ENCODE measurements at places on chromosomes 5 and 9.
A peak's percentile ranks its signal among the peaks of the same experiment; 100 is the strongest.

DNA sequence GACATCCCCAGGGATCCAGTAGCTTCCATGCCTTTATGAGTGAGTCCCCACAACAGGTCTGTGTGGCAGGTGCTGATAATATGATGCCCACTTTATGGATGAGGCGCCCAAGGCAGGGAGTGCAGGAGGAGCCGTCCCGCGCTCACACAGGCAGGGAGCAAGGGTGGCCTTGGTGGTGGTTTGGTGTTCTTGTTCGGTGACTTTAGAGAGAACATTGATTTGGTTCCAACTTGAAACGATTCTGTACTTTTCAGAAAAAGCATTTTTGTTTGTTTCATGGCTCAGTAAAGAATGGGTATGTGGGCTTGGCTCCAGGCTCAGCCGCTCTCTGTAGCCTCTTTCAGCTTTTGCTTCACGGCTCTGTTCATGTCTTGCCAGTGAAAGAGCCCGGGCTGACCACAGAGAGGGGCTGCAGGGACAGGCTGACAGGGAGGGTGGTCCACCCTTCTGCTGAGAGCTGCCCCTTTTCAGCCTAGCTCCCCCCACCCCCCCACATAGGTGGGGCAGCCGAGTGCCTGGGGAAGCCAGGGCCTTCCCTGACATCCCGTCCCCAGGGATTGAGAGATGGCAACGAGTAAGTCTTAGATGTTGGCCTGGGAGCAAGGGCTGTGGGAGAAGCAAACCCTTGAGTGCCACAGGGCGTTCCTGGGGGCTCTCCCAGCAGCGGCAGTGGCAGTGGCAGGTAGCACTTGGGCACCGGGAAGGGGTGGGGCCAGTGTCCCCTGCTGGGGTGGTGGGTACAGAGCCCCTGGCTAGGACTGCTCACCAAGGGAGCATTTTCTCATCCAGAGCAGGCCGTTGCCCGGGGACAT is 28.0 kb downstream of the NCS1 start:
- DNase-seq: peak; percentile 20

GRCh38 chr5:174601946-174602345 is 122.4 kb upstream of the MSX2 start:
- DNase-seq: no peak

DNA sequence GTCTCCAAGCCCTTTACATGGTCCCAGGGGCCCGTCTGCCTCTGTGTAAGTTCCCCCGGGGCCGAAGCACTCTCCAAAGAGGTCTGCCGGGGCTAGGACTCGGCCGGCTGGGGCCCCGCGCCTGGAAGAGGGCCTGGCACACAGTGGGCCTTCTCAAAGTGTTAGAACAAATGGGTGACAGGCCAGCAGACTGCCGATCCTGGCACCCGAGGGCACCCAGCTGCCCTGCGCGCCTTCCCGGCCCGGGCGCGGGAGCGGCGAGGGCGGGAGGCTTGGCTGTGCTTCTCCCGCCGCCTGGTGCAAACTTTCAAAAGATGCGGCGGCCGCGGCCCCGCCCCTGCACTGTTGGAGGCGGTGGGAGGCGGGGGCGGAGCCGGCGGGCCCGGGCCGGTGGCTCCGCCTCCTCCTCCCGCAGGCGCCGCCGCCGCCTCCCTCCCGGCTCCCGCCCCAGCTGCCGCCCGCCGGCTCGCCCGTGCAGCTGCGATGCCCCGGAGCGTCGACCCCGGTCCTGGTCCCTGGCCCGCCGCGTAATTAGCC is at the start of gene NEURL1B:
TSS of gene NEURL1B (plus strand) at position 442 of the 537 bp plus-strand sequence. CDS start 144 bp downstream, outside the sequence.
- DNase-seq: peak; percentile 95

DNA sequence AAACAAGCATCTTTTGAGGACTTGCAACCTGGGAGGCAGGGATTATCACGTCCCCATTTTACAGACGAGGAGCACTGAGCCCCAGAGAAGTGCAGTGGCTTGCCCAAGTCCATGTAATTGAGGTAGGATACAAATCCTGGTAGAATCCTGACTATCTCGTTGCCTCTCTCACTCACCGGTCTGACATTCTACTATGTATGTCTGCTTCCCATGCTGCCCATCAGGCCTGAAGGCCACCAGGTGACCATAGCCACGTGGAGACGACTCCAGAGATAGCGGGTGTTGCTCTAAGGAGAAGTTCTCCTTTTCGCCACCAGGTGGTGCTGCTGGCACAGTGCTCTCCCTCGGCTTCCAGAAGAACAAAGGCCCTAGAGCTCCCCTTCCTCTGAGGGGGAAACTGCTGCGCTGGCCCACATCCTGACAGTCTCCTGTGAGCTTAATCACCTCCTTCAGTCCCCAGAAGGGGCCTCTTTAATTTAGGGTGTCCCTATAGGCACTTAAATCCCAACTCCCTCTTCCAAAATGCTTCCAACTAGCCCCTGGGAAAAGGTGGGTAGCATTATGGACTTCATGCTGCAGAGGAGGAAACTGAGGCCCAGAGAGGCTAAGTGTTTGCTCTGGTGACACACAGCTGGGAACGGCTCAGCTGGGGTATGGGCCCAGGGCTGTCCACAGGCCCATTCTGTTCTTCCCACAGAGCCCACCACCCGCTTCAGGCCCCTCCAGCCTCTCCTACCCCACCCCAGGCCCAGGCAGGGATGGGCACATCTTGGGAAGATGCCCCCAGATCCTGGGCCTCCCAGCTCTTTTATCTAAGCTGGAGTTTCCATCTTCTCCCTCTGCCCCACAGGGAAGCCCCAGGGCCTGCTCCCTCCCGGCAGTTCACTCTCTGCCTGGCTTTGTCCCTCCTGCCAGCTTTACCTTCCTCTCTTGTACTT is 6.4 kb downstream of the SLC34A1 start:
- peak; percentile 88 for DNase-seq

GRCh38 chr9:115035841-115036612 is 81.9 kb downstream of the TNC start:
- DNase-seq: no peak

- no peak for DNase-seq
Observed at GRCh38 chr5:12330993-12331588, 426.8 kb upstream of the CTNND2 start.

- peak; percentile 22 for DNase-seq
Observed at GRCh38 chr9:92170848-92171247, 55.6 kb upstream of the SPTLC1 start.

GRCh38 chr9:127667127-127667844 is 39.5 kb upstream of the CFAP157 start:
- DNase-seq: no peak

- no peak for DNase-seq
Observed at GRCh38 chr5:167481345-167481744, 810.1 kb upstream of the WWC1 start.

- DNase-seq: no peak
Observed at GRCh38 chr9:113431191-113431590, 20.6 kb downstream of the C9orf43 start.

DNA sequence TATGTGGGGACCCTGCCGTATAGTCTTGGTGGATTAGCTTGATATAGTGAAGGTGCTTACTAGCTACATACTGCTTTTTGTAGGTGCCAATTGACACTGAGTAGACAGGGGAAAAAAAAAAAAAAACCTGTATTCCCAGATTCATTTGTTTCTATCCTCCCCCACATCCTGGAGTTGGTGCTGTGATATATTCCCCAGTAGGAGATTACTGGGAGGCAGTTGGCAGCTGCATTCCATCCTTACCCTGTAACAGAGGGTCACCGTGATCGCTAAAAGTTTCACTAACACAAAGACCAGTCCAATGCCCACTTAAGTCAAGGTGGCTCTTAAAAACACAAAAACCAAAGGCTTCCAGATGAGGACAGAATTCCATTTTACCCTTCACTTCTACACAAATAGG is 27.4 kb upstream of the TOMM5 start:
- peak; percentile 56 for DNase-seq

- DNase-seq: no peak
Observed at GRCh38 chr9:131465401-131465800, 37.3 kb upstream of the POMT1 start.

DNA sequence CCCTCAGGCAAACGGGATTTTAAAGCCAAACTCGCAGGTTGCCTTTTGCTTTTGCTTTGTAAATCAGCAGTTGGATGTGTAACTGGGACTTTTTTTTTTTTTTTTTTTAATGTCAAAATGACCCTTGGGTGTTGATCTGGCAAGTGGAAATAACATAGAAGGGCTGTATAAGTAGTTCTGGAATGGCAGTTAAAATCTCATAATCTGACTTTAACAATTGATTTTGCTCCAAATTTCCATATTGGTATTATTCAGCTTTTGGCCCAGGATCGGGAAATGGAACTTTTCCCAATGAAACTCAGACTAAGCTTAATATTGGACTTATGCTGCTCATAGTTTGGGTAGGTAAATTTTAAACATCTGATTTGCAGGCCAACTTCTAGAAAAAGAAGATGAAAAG is 346.8 kb upstream of the NUDT12 start:
- DNase-seq: no peak

DNA sequence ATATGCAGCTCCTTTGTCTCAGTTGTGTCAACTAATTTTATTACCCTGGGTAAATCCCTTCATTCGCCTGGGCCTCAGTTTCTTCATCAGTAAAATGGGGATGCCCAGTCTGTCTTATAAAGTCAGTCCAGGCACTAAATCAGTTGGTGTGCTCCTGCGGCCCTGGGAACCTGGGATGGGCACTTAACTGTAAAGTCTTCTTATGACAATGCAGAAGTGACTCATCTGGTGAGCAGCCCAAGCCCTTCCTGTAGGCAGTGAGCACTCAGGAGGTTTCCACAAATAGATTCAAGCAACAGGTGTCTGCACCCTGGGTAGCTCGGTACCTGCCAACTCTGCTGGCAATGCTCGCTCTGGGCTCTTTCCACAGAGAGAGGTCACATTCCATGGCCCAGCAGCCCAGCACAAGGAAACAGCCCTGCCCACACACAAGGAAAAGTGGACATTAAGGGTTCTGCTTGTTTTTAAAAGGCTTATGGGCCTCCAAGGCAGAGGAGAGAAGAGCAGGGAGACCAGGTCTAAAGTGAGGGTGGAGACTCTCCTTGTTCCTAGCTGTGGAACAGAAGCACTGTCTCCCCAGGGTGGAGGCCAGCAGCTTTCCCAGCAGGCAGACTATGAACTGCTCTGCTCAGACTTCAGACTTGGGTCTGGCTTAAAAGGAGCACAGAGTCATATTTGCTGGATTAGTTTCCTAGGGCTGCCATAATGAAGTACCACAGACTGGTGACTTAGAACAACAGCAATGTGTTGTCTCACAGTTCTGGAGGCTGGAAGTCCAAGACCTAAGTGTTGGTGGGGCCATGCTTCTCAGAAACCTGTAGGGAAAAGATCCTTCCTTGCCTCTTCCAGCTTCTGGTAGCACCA is 89.7 kb upstream of the ADRA1B start:
- DNase-seq: peak; percentile 83

- peak; percentile 81 for DNase-seq
Observed at GRCh38 chr5:21810737-21811316, 1042.3 kb downstream of the CDH12 start.

DNA sequence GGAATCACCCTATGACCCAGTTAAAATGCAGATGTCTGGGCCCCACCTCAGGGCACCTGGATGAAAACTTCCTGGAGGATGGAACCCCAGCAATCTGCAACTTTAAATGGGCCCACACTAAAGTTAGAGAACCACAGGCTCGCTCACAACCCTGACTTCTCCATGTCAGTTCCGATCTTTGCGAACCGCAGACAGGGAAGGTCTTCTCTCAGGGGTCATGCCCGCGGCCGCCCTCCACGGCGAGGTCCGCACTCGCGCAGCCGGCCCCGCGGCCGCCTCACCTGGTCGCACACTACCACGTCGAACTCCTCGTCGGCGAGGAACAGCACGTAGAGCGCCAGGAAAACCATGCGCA is 499 bp downstream of the ALG2 start:
- DNase-seq: no peak

DNA sequence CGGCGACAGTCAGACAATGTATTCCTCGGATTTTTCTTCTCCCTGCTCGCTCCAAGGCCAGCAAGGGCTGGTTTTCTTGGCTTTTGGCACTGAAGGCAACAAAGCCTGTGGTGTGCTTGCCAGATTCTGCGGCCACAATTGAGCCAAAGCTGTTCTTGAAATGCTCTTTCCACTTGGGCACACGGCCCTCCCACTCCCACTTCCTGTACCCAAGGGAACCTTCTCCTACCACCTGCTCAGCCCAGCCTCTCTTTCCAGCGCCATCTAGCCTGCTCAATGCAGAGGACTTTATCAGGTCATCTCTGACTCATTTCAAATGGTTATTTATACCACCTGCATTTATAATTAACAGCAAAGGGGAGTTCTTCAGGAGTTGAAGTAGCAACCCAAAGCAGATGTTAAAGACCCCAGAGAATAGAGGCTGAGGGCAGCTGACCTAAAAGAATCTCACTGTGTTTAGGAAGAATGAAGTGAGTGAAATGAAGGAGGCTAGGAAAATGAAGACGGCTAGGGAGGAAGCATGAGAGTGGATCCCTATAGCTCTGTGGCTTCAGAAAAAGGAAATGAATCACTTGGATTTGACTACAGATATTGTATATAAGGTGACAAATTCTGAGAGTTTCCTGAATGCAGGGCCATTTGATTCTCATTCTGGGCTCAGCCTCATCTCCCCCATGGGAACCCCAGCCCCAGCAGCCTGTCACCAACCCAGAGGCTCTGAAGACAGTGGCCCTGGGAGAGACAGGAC is 439.0 kb downstream of the ENC1 start:
- peak; percentile 84 for DNase-seq

DNA sequence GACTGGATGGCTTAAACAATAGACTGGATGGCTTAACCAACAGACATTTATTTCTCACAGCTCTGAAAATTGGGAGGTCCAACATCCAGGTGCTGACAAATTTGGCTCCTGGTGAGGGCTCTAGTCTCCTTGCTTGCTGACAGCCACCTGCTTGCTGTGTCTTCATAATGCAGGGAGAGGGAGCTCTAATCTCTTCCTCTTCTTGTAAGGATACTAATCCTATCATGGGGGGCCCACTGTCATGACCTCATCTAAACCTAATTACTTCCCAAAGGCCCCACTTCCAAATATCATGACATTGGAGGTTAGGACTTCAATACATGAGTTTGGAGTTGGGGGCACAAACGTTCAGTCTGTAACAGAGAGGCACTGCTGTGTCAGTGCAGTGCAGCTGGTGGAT is 26.4 kb downstream of the FOXD1 start:
- no peak for DNase-seq

DNA sequence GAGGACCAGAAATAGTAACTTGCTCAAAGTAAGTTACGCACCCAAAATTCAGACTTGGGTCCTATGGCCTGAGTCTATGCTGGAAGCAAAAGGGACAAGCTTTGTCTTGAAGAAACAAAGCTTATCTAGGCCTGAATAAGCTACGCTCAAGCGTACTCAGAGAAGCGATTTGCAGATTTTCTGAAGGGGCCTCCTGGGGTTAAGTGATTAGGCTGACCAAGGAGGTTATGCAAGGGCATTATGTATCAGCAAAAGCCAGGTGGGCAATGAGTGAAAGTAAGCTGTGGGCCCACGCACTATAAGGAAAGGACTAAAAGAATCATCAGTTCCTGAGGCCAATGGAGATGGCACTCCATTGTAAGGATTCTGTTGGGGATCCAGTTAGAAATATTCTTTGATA is 122.1 kb downstream of the SNX18 start:
- DNase-seq: no peak

- DNase-seq: peak; percentile 91
Observed at GRCh38 chr9:119588874-119589744, 219.9 kb upstream of the BRINP1 start.

All from NCI-H69 (cell line).